ENCODE measurements at places on chromosomes 7 and 10. TPM values are rescaled to one million over a fixed set of nuclear protein-coding genes. Genes with fewer than 3 reads are reported as not detected.

DNA sequence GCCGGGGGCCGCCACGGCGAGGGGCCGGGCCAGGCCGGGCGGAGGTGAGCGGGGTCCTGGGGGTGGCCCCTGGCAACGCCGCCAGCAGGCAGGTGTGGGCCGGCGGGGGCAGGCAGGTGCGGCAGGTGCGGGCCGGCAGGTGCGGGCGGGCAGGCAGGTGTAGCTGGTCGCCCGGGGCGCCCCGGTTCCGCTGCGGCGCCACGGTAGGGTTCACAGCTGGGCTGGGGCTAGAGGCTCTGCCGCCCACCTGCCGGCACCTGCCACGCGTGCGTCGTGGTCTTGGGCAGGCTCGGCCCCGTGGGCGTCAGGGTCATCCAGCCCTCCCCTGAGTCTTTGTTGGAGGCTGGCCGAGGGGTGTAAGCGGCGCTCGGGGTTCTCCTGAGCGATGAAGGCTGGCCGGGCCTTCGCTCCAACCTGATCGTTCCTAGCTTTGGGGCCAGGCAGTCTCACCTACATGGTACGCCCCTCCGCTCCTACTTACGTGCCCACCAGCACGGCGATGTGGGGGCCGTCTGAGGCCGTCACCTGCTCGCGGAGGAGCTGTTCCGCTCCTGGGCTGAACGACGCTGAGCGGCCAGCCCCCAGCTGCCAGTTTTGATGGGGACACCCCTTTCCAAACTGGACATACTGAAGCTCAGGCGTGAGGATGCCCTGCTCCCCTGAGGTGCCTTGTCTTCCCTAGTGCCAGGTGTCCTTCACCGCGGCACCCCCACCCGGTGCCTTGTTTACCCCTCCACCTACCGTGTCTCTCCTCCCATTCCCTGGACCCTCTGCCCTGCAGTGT is 493 bp downstream of the ZMIZ2 start:
- no peak for DNase-seq

DNA sequence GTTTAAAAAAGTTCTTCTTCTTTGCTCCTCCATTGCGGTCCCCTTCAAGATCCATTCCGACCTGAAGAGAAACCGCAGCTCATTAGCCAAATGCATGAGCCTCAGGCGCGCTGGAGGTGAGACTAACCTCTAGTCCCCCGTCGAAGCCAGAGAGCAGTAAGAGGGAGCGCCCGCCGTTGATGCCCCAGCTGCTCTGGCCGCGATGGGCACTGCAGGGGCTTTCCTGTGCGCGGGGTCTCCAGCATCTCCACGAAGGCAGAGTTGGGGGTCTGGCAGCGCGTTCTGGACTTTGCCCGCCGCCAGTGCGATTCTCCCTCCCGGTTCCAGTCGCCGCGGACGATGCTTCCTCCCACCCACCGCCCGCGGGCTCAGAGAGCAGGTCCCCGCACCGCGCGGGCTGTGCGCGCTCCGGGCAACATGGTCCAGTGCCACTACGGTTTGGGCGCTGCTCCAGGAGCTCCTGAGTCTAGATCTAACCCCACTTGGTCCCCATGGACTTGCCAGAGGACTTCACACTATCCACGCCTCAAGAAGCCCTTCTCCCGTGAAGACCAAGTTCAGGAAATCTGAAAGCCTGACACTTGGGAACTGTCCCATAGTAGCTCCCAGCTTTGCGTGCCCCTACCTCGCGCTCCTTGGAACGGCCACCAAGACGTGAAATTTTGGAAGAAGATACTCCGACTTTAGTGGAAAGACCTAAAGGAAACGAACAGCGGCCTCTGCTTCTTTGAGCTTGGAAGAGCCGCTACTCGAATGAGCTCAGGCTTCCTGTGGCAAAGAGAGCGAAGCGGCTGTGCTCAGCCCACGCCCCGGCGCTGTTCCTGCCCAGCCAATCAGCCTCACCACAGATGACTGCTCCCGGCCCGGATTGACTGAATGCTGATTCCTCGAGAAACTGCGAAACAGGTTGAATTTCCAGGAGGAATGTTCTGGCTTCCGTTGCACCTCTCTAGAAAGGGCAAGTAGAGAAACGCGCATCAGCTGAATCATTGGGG is at the start of gene ABCB1:
Gene ABCB1, minus strand, starts transcription at position 755 of the 995 bp plus-strand sequence. Its CDS starts 700 bp downstream, at position 55.
- peak; percentile 55 for DNase-seq

DNA sequence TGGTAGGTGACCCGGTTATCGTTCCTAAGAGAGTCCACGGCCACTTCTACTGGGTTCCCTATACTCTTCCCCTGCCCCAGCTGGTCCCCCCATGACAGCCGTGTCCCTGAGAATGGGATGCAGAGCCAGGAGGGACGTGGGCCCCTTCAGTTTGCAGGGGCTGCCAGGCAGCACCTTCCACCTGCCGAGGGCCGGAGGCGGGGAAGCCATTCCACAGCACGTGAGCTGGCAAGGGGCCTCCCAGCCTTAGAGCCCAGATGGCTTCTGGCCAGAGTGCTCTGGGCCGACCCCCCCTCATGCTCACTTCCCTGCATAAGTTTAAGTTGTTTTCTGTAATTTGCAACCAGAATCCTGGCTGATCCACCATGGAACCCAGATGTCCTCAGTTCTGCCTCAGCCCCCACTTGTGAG is 39.0 kb downstream of the DIP2C start:
- no peak for DNase-seq

GRCh38 chr7:131173145-131173890 is 154.4 kb upstream of the MKLN1 start:
- no peak for DNase-seq

DNA sequence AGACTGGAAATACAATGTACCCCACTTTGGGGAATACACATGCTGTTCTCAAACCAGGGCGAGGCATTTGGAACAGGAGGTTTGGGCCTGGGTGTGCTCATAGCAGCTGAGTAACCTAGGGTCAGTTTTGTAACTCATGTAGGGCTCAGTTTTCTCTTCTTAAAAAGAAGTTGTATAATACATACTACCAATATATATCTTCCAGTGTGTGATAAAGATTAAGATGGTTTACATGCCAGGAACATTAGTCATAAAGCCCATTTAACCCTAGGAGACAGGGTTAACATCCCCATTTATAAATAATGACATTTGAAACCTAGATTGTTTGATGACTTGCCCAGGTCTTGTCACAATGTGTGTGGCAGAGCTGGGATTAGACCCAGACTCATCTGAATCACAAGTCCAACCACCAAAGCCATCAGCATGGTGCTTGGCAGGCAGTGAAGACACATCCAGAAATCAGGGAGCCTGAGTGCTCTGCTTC is 6.0 kb downstream of the AKR1B10 start:
- DNase-seq = no peak

DNA sequence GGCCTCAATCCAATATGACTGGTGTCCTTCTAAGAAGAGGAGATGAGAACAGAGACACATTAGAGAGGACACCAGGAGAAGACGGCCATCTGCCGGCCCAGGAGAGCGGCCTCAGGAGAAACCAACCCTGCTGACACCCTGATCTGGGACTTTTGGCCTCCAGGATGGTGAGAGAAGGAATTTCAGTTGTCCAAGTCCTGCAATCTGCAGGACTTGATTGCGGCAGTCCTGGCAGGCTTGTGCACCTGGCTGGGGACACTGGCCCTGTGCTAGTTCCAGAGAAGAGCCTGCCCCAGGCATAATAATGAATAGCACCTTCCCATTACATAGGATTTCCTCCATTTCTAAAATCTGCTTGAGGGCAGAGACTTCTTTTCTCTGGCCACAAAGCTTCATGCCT is 409.9 kb upstream of the SHH start:
- no peak for DNase-seq

DNA sequence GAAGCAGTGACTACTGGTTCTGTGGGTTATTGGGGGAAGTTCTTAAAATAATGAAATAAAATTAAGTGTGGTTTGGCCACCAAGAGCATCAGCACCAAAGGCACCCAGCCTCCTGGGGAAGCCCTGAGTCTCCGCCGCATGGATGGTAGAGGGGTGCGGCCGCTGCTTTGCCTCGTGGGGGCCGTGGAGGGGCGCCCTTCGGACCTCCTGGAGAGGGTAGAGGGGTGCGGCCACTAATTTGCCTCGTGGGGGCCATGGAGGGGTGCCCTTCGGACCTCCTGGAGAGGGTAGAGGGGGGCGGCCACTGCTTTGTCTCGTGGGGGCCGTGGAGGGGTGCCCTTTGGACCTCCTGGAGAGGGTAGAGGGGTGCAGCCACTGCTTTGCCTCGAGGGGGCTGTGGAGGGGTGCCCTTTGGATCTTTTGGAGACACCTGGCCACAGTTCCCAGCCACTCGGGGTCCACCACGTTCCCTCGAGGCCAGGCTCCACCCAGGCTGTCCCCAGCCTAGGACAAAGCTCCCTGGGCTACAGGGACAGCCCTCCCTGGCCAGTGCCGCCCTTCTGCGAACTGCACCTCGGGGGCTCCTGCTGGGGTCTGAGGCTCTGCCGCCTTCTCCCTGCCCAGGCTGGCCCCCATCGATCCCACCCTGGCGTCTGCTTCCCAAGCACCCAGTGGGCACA is 535.1 kb downstream of the PTPRN2 start:
- DNase-seq = no peak

DNA sequence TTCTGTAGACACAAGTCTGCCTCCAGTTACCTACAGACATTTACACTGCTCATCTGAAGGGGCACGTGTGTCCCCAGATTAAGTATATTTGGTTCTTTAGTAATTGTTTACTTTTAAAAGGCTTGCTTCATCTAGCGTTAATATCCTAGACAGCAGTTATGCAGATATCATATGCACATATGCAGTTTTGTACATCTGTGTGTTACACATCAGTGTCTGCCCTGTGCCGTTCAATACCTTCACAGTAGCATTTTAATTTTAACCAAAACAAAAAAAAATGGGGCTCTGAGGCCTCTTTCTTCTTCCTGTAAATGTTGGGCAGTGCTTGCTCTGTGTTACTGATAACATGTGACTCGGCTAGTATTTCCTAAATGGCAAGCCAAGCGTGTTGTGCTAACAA is 331.4 kb upstream of the MGMT start:
- DNase-seq = no peak

DNA sequence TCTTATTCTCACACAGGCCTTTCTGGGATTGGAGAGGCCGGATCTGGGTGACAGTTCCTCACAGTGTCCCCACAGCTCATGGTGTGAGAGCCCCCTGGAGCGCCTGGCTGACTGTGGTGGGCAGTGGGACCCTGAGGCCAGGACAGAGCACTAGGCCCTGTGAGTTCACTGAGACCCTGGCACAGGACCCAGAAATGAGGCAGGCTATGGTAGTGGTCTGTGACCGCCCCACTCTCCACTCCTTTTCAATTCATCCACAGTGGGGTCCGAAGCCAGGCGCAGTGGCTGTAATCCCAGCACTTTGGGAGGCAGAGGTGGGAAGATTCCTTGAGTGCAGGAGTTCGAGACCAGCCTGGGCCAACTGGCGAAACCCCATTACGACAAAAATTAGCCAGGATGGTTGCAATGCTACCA is 95.9 kb upstream of the TNRC18 start:
- DNase-seq = no peak

DNA sequence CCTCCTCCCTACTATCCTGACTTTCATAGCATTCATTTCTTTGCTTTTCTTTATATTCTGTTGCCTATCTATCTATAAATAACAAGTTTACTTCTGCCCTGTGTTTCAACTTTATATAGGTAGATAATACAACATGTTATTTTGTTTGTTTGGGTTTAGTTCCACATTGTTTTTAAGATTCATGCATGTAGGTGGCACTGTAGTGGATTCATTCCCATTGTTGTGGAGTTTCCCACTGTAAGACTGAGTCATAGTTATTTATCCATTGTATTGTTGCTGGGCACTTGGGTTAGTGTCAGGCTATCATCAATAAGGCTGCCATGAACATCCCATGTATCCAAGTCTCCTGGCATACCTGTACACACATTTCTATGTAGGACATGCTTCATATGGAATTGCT is 127.7 kb downstream of the ARHGAP22 start:
- no peak for DNase-seq

Gene POLR1F
- total RNA-seq = 17.0 TPM

Gene ASZ1
- not detected for total RNA-seq
